Mucosa of descending colon (tissue), 3 donors: ENCODE measurements at places on chromosomes 16 and 17. TPM values are rescaled to one million over a fixed set of nuclear protein-coding genes. Genes with fewer than 3 reads are reported as not detected.

- peak; percentile 72 for DNase-seq
These were observed 55.3 kb downstream of the WDR45B start for GRCh38 chr17:82592767-82593589.

GRCh38 chr17:879546-880442, 97.6 kb downstream of the MRM3 start:
- DNase-seq: peak; percentile 66

DNA sequence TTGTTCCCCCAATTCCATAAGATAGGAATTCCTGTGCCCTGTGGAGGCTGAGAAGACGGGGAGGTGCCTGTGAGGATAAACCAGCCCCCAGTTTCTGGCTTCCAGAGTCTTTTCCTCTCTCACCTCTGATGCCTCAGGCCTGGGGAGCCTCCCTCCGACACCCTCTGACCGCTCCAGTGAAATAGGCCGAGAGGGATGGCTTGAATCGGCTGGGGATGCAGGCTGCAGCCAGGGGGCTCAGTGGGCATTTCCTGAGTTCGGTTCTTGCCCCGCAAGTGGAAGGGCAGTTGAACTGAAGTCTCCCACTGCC, 339.4 kb downstream of the SEC14L1 start:
- DNase-seq: no peak

DNA sequence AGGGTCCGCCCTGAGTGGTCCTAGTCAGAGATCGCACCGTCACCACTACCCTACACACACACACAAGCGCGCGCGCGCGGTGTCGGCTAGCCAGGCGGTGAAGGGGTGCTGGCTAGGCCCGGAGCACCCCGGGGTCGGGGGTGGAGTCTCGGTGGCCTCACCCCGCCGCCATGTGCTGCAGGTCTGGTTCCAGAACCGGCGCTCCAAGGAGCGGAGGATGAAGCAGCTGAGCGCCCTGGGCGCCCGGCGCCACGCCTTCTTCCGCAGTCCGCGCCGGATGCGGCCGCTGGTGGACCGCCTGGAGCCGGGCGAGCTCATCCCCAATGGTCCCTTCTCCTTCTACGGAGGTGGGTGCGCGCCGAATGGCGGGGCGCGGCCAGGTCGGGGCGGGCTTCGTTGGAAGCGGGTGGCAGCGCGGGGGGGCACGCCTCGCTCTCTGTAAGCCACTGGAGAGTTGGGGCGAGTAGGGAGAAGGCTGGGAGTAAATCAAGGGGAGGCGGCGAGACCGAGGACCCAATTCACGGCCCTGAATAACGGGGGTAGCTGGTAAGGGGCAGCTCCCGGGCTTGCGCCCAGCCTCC, 4.8 kb downstream of the LHX1 start:
- DNase-seq: no peak

- no peak for DNase-seq
These were observed 166.0 kb upstream of the CDH13 start for GRCh38 chr16:82460766-82461165.

- DNase-seq: no peak
These were observed 93.0 kb upstream of the HLF start for GRCh38 chr17:55171634-55172328.

- DNase-seq: peak; percentile 22
These were observed 31.2 kb downstream of the NFATC3 start for GRCh38 chr16:68116256-68116867.

LPO gene
- total RNA-seq: not detected
